ENCODE measurements at places on chromosomes 16 and 17.
A peak's percentile ranks its signal among the peaks of the same experiment; 100 is the strongest.

GRCh38 chr16:68230956-68231355 lies 5.0 kb downstream of the ESRP2 start:
- no peak for DNase-seq

DNA sequence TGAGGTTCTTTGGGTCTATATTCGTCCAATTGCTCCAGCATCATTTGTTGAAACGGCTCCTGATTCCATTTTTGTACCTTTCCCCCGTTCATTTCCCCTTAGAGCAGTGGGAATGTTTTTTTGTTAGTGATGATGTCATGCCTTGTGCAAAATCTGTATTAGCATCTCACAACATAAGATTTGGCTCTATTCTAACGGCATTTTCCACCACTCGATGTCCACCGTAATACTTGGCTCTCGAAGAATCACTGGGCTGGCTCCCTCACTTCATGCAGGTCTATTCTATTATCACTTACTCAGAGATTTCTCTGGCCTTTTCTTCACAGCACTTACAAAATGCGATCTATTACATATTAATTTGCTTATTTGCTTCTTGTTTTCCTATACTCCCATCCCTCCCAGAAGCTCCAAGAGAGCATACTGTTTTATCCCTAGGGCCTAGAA lies 571 bp upstream of the NME1 start:
- no peak for DNase-seq

GRCh38 chr16:56961386-56961785 lies 364 bp upstream of the CETP start:
- DNase-seq: no peak

DNA sequence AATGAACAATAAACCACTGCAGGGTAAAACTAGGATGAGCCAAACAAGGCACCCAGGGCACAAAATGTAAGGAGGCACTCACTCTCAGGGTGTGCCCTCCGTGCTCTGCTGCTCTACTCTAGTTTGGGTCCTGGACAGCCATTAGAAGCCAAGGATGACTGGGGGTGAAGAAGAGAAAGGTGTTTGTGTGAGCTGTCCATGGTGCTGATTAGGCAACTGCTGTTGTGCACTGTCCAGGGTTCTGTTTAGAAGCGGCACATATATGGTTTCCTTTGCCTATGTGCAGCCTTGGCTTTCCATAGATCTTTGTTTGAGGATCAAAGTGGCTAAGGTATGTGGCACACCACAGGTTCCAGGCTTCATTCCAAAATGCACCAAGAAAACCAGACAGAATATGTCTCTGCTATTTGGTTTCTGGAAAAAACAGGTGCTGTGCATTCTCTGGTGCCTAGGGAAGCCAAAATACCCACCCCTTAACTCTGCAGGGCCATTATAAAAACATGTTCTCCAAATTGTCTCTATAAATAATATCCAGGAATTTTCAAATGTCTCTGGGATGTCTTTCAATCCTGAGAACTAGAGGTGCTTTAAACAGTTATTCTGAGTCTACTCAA lies 123.5 kb downstream of the CBLN1 start:
- peak; percentile 60 for DNase-seq

DNA sequence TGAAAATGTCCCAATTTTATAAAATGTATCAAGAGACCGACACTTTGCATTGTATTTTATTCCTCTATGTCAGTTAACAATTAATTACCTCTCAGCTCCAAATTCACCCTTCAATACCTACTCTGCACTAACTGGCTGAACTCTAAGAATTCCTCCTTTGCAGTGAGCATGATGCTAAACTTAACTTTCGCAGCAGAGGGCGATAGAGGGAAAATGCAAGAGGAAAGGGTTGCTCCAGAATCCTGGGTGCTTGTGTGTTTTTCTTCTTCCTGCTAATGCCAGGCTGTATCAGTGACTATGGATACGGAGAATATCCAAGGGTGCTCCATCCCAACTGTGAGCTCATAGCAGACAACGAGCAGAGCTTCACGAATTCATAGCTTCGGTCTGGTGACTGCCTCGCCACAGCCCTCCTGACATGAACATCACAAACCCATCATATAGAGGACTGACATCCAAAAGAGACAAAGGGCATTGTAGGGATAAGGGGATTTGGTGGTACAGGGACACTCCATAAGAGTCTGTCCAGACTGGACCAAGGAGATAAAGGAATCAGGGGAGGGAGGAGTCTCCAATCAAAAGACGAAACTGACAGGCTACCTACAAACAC lies 172.9 kb downstream of the STX8 start:
- DNase-seq: no peak

GRCh38 chr16:25299792-25300590 lies 42.3 kb upstream of the ZKSCAN2 start:
- no peak for DNase-seq

GRCh38 chr16:71648921-71649320 lies 22.9 kb downstream of the MARVELD3 start:
- no peak for DNase-seq

GRCh38 chr16:64345142-64345541 lies 776.7 kb downstream of the CDH11 start:
- DNase-seq: no peak

DNA sequence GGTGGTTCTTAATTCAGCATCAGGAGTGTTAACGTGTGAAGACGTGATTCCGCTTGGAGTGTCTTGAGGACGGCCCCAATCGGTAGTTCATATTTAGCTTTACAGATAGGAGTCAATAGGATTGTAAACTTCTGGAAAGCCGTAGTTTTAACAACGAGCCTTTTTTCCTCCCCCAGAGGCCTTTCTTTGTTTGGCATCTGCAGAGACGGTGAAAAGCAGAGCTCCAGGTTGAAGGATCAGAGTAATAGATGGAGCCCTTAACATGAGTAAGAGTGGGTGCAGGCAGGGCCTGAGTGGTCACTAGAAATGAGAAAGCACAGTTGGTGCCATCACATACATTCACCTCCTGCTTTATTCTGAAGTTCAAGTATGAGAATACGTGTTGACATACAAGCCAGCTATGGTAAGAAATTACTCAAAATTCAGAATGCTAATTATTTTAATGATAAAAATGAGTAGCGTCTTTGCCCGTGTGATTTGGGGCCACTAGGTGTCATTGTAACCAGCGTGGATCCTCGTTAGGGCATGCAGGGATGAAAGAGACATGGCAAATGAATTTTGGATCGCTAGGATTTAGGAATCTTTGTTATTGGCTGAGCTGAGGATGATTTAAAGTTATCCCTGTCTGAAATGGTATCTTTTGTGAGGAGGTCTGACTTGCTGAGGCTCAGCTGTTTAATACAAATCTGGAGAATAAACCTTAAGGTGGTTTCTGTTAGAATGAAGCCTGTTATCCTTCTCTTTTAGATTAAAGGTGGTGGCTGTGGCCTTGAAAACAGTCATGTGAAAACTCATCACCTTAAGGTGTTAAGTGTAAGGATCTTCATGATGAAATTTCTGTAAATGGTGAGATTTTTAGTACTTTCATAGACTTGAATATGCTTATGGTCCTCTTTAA lies 18.6 kb downstream of the PRCD start:
- no peak for DNase-seq

- no peak for DNase-seq
Observed at GRCh38 chr16:53805113-53805512, 101.2 kb downstream of the FTO start.

DNA sequence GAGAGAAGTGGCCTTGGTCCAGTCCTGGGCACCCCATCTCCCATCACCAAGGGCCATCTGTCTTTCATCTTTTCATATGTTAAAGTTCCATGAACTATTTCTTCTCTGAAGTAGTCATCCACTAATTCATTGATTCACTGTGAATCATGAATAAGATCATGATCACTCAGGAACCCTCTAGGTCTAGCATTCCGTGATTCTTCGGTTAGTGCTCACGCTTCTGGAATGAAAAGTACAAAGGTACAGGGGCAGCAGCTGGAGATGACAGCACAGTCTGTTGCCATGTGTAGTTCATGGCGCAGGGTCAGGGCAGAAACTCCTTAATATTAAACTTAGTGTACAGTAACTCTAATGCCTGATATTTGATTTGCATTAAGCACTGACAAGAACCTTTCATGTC lies 127.1 kb downstream of the CDH13 start:
- DNase-seq: no peak

GRCh38 chr17:12398441-12399051 lies 267.1 kb upstream of the MYOCD start:
- no peak for DNase-seq

GRCh38 chr16:80623376-80623775 lies 82.6 kb downstream of the DYNLRB2 start:
- DNase-seq: no peak

- DNase-seq: no peak
Observed at GRCh38 chr16:57711346-57711745, 16.7 kb downstream of the DRC7 start.

DNA sequence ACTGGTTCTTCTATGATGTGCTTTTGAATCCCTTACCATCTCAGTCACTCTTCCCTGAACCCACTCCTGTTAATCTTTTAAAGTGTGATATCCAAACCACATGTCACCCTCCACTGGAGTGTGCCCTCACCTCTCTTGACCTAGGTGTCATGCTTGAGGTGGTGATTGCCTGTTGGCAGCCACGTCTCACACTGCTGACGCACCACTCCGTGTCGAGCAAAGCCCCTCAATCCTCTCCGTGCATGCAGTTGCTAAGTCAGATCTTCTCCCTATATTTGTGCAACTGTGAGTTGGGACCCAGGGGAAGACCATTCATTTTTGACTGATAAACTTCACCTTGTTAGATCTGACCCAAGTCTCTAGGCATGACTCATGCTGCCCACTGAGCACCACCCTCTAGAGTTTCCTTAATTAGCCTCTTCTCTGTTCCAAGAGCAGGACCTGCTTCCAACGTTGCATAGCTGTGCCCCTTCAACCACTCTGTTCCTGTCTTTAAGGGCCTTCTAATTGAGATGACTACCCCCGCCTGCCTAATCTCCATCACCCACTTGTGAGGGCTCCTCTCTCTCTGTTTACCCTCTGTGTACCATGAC lies 2.7 kb downstream of the MYH13 start:
- no peak for DNase-seq

- DNase-seq: no peak
Observed at GRCh38 chr16:19486051-19486450, 35.8 kb downstream of the GDE1 start.

GRCh38 chr17:65314212-65314611 lies 177.0 kb downstream of the RGS9 start:
- DNase-seq: no peak

DNA sequence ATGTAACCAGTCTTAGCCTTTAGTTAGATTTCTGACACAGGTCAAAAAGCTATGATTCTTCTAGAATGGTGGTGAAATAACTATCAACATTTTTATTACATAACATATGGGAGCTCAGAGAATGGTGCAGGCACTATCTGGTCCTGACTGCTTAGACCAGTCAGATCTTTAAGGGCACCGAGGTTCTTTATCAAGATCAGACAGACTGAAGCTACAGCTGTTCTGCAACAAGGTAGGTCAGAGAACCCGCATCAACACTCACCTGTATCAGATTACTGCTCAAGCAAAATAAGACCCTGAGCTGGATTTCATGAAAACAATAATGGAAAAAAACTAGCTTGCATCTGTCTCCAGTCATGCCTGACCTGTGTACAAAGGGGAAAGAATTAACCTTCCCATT lies 160.4 kb downstream of the KCNJ2 start:
- no peak for DNase-seq

Data from right renal cortex interstitium (tissue), 3 donors.